HT1080 (cell line): ENCODE measurements at places on chromosomes 4 and X. TPM values are rescaled to one million over a fixed set of nuclear protein-coding genes. Genes with fewer than 3 reads are reported as not detected.
A peak's percentile ranks its signal among the peaks of the same experiment; 100 is the strongest.

BOD1L1 gene
- 24.9 and 28.1 TPM in 2 replicates for total RNA-seq

FAM114A1 gene
- total RNA-seq: 21.9 and 28.5 TPM in 2 replicates

NUP62CL gene
- total RNA-seq: not detected in 2 replicates

GRCh38 chr4:110955748-110956147 is 332.9 kb upstream of the PITX2 start:
- DNase-seq: no peak

CCSER1 gene
- 0.16 TPM in 1 of 2 replicates, not detected in the other for total RNA-seq

- DNase-seq: peak; percentile 35
Observed at GRCh38 chrX:135707880-135708279, 5.6 kb upstream of the CT45A1 start.

- no peak for DNase-seq
Observed at GRCh38 chrX:18935893-18936292, 48.0 kb downstream of the PHKA2 start.

PDGFC gene
- total RNA-seq: 46.5 and 52.3 TPM in 2 replicates
